ENCODE measurements at places on chromosomes 11 and 22. TPM values are rescaled to one million over a fixed set of nuclear protein-coding genes. Genes with fewer than 3 reads are reported as not detected.
A peak's percentile ranks its signal among the peaks of the same experiment; 100 is the strongest.

Gene RAB3IL1
- not detected for total RNA-seq

Gene CCDC87
- total RNA-seq: 0.49 TPM

- no peak for DNase-seq
Measured at GRCh38 chr11:124890151-124890550, 7.5 kb downstream of the ROBO4 start.

Gene LIF
- total RNA-seq: 2.6 TPM

Gene OR10D3
- not detected for total RNA-seq

- DNase-seq: no peak
Measured at GRCh38 chr11:133269267-133269666, 263.0 kb downstream of the OPCML start.

- DNase-seq: no peak
Measured at GRCh38 chr11:131458421-131458820, 88.0 kb downstream of the NTM start.

Gene MUC15
- not detected for total RNA-seq

DNA sequence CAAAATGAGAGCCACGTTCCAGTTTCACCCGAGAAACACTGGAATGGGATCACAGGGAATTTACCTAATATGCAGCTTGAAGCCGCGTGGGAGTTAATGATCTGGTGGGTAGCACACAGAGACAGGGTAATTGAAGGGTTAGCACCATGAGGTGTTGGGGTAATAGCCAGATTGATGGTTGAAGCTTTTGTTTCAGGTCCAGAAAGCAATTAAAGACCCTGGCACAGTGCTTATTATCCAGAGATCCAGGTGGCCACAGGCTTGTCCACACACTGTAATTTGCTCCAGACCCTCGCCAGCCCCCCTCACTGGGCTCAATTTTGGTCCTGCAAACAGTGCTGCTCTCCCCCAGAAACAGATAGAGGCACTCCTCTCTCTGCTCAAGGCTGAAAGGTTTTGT is 282.5 kb upstream of the ISX start:
- DNase-seq: no peak

DNA sequence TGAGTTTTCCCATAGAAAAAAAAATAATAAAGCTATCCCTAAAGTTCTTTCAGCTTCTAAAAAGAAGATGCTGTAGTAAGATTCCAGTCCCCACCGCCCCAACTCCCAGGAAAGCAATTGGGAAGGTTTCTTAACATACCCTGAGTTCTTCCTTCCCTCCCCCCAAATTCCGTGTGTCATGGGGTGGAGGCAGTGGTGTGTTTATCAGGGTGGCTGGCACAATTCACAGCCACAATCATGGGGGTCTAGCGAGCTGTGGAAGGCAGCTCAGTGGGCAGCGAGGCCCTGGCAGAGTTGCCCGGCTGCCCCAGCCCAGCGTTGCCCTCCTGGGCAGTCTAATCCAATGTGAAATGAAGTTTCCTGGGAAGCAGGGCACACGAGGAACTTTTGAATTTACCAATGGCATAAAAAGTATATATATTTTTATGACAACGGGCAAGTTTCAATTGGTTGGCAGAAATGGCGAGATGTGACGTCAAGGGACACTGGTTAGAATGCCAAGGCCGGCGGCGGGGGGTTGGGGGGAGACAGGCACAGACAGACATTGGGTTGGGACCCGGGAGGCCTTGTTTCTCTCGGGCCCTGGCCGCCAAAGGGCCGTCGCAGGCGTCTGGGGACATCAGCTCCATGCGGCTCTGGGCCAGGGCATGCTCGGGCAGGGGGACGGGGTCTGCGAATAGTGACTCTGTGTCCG is 80.7 kb upstream of the PPARA start:
- DNase-seq: peak; percentile 38

- peak; percentile 65 for DNase-seq
Measured at GRCh38 chr11:69298267-69299022, 4.5 kb downstream of the MYEOV start.

Gene FGF19
- not detected for total RNA-seq
